Omental fat pad (tissue), 4 donors: ENCODE measurements at places on chromosomes 13 and 19. TPM values are rescaled to one million over a fixed set of nuclear protein-coding genes. Genes with fewer than 3 reads are reported as not detected.
A peak's percentile ranks its signal among the peaks of the same experiment; 100 is the strongest.

Gene KLK4
- not detected for total RNA-seq

Gene PTH2
- not detected for total RNA-seq

Gene PSG6
- total RNA-seq, result not detected

Gene ZNF729
- total RNA-seq, result not detected

Gene C5AR1
- 26.5 TPM for total RNA-seq

Gene SPACA4
- total RNA-seq, result not detected

DNA sequence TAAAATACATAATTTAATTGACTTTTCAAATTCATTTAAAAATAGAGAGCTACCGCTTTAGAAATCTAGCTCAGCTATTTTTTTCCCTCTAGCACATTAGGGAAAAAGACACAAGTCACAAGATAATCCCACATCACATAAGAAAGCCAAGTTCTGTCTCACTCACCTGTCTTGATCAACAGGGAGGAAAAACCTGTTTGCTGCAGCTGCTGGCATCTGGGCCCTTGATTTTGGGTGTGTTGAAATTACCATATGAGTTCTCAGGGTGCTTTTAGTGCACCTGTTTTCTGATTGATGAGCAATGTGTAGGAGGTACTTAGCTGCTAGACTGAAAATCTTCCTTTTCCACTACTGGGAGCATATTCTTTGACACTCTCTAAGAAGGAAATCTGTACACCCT lies 53.8 kb downstream of the ZDHHC20 start:
- no peak for DNase-seq

- DNase-seq, result no peak
Observed at GRCh38 chr13:113658836-113659235, 838 bp upstream of the ATP4B start.

DNA sequence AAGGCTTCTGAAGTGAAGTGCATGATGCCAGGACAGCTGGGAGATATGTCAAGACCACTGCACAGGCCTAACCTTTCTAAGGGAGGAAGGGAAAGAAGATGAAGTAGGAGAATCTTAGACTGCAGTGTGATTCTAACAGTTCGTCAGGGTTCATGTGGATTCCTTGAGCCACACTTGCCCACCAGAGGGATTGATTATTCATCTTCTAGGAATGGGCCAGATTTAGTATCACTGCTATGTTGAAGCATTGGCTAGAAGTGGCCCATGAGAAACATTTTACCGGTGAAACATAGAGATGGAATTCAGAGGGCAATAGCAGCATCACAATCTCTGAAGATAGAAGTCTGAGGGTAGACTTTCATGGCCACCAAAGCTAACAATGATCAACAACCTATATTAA lies 550.8 kb upstream of the SLITRK1 start:
- no peak for DNase-seq

GRCh38 chr13:46687810-46688209 lies 109.2 kb downstream of the ESD start:
- DNase-seq, result no peak

DNA sequence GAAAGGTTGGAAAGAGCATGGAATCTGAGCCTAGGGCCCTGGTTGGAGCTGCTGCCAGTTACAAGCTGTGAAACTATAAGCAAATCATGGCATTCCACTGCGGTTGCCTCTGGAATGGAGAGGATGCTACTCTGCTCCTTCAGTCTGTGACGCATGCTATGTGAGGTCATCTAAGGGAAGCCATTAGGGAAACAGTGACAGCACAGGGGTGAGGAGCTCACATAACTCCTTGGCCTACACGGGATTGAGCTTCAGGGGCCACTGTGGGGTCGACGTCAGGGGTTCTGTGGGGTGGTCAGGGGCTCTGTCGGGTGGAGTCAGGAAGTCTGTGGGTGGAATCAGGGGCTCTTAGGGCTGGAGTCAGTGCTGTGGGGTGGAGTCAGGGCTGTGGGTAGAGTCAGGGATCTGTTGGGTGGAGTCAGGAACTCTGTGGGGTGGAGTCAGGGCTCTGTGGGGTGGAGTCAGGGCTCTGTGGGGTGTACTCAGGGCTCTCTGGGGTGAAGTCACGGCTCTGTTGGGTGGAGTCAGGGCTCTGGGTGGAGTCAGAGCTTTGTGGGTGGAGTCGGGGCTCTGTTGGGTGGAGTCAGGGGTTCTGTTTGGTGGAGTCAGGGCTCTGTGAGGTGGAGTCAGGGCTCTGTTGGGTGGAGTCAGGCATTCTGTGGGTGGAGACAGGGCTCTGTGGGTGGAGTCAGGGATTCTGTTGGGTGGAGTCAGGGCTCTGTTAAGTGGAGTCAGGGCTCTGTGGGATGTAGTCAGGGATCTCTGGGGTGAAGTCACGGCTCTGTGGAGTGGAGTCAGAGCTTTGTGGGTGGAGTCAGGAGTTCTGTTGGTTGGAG lies 35.8 kb upstream of the MEDAG start:
- DNase-seq, result peak; percentile 71

DNA sequence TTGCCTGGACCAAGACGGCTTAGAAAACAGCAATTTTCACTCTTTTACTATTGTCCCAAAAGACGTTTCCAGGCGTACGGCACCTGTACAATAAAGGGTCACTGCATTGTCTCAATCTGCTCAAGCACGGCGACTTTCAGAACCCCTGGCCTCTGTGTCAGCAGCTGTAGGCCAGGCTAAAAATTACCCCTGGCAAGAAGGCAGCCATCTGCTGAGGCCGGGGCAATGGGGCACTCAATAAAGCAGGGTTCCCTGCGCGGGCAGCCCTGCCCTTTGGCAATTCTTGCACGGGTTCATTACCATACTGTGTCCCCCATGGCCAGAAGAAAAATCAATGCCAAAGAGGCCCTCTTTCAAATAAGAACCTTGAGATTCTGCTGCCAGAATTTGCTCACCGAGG lies 52.1 kb downstream of the STK24 start:
- DNase-seq, result no peak

GRCh38 chr13:47904891-47905290 lies 96.2 kb downstream of the SUCLA2 start:
- DNase-seq, result no peak

DNA sequence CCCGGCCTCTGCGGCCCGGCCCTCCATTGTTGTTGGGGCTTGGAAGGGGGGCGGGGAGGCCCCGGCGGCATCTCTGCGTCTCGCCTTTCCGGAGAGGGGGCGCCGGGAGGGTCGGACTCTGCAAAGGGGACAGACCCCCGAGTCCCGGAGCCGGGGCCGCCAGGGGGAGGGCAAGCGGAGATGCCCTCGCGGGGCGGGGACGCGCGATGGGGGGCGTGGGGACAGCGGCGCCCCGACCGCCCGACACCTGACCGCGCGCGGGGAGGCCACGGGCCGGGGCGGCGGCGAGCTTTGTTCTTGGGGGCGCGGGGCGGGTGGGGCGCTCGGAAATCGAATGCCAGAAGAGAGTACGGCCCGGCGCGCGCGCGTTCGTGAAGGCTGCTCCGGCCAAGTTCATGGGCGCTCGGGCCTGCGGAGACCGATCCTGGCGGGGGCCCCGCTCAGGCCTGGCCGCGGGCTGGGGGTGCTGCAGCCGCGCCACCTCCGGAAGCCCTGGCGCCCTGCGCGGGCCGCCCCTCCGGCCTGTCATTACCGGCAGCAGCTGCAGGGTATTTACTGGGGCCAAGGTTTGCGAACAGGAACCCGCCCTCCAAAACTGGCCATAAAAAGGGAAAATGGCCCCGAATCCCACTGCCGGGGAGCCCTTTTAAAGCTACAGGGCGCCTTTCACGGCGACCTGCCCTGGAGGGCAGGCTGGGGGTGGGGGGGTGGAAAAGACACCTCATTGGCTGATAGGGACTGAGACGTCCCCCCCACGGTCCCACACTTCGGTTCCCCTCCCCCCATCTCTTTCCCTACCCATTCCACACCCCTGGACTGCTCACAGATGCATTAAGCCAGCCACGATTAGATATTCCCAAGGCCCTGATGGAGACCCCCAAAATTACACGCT lies 11.1 kb upstream of the NANOS3 start:
- no peak for DNase-seq

DNA sequence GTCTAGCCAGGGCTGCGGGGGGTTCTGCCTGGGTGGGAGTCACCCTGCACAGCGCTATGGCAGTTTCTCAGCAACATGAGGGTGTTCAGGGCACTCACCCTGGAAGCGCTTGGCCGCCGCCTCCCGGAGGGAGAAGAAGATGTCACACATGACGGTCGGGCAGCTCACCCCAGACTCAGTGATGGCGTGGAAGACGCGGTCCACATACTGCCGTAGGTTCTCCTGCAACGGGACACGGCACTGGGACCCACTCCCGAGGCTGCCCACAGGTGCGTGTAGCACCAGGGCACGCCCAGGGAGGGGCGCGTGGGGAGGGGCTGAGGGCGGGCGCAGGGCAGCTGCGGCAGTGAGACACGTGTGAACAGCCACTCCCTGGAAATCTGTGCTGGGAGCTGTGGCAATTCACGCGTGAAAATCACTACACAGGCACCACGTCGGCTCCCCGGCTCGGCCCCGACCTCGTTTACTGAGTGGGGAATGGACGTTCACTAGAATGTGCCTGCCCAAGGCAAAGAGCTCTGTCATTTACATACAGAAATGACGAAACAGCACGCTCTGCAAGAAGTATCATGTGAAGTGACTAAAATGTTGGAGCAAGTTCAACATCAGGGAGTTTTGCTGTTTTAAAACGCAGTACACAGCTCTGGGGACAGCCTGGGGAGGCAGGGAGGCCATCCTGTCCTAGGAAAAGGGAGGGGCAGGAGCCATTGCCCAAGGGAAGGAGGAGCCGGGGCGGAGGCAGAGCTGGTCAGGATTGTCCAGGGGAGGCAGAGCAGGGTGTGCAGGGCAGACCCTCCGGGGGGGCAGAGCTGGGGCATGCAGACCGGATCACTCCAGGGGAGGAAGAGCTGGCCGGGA lies 41.5 kb upstream of the C13orf46 start:
- no peak for DNase-seq

DNA sequence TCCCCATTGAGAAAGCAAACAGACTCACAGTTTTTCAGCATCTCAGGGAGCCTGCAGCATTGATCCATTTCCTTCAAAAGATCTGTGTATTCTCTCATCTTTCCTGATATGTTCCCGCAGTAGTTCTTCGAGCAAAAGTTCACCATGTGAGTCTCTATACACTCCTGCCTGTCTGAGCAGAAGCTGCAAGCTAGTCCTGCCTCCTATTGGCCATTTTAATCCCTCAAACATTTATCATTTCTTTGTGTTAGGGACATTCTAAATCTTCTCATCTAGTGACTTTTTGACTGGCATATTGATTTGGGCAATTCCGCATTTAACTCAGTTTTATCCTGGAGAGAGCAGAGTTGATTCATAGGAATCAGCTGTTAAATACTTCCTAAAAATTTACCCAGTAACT lies 660.4 kb upstream of the KLF12 start:
- no peak for DNase-seq

DNA sequence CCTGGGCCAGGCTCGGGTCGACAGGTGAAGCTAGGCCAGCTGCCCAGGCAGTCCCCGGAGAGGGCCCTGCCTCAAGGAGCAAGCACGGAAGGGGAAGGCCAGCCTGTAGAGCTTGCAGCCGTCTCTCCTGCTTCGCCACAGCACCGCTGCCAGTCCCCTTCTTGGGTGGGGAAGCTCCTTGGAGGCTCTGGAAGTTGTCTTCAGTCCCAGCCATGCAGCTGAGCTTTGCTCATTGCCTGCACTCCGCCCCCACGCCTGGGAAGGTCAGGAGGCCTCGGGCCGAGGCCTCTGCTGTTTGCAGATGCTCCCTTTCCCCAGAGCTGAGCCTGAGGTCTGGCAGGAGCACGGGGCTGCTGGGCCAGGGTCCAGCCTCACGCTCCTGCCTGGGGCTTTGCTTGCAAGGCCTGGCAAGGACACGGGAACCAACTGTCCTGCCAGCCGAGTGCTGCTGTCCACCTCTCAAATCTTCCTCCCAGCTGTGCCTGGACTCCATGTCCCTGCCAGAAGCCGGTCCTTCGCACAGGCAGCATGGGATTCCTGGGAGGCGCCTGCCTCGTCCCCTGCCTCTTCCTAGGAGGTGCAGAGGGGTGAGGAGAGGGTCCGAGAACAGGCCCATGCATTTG lies 13.3 kb downstream of the PLEKHF1 start:
- no peak for DNase-seq

DNA sequence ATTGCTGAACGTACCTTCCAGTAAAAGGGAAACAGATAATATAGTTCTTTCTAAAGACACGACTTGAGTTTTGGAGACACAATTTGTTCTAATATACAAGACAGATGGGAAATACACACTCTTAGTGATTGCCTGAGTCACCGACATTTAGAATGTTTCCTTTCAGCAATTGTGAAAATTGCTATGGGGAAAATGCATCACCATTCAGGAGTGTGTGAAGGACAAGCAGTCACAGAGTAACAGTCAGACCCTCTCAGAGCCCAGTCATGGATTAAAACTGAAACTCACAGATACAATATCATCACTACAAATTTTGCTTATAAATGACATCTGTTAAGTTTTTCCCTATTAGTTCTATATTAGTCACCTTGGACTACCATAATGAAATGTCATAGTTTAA lies 286.1 kb downstream of the SPRY2 start:
- DNase-seq, result no peak

GRCh38 chr19:16095071-16095571 lies 16.6 kb upstream of the RAB8A start:
- no peak for DNase-seq

DNA sequence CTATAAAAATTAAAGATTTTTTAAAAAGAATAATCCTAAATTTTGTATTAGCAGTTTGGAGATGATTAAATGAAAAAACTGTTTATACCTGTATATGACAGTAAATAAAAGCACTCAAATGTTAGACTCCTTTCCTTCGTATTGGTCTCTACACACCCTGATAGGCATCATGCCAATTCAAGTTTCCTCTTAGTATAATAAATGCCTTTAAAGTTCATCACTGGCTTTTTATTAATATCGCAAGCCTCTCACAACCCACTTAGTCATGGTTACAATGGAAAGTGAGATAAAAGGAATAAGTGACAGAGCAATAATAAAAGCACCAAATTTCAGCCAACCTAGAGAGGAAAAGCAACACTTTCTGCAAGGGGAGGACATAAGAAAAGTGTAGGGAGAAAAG lies 102.2 kb downstream of the PIBF1 start:
- no peak for DNase-seq

DNA sequence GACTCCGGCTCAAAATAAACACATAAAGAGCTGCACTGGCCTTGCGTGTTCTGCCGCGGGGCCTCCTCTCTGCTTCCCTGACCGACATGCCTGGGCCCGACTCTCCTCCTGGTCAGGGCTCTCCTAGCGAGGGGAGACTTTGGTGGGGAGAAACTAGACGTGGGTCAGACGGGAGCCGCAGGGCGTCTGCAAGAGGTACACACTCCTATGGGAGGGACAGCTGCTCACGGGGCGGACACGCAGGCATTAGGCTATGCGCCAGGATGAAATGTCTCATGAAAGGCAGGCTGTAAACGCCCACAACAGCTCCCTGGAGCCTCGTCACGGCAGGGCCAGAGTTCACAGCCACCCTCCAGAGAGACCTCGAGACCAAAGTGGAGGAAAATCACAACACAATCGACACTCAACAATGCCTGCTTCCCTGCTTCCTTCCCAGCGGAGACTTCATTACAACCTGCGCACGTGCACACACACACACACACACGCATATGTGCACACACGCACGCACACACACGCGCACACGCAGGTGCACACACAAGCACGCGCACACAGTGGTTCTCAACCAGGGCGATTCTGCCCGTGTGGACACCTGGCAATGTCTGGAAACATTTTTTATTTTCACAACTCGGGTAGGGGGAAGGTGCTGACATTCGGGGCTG lies 5.8 kb downstream of the SLC39A3 start:
- no peak for DNase-seq

GRCh38 chr13:26548205-26548765 lies 9.2 kb upstream of the WASF3 start:
- no peak for DNase-seq
